Dermis microvascular lymphatic vessel endothelial cell (primary cell): ENCODE measurements at places on chromosomes 1 and 21. TPM values are rescaled to one million over a fixed set of nuclear protein-coding genes. Genes with fewer than 3 reads are reported as not detected.

- DNase-seq, result no peak
These were observed 78.4 kb upstream of the KCNA3 start for GRCh38 chr1:110752941-110753725.

GRCh38 chr1:54252371-54252936 is 52.5 kb downstream of the MRPL37 start:
- DNase-seq, result no peak

- no peak for DNase-seq
These were observed 2.3 kb downstream of the ARF1 start for GRCh38 chr1:228084797-228085196.

- no peak for DNase-seq
These were observed 116.2 kb downstream of the FOXD2 start for GRCh38 chr1:47554082-47554481.

GRCh38 chr1:220296981-220297380 is 24.7 kb upstream of the RAB3GAP2 start:
- no peak for DNase-seq

DNA sequence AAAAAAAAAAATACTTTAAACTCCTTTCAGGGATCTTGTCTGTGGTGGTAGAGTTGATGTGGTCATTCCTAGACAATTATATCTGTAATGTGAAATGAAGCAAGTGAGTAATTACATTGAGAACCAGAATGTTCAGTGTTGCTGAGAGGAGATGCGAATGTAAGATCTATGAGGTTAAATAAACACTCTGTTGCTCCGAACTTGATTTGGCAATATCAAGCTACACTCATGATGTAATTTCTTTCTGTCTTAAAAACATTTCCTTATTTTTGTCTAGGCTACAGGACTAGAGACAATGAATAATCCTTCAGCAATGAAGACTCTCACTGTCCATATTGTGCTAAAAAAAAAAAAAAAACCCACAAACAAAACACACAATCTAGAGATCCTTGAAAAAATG is 63.1 kb upstream of the IGSF5 start:
- no peak for DNase-seq

- DNase-seq, result no peak
These were observed 119.5 kb downstream of the TBX19 start for GRCh38 chr1:168400139-168400538.

- no peak for DNase-seq
These were observed 3.4 kb upstream of the CHI3L1 start for GRCh38 chr1:203189951-203190352.

GRCh38 chr1:69203166-69203565 is 364.6 kb upstream of the LRRC7 start:
- DNase-seq, result no peak

Gene WNT2B
- 0.51 and 1.0 TPM in 2 replicates for total RNA-seq

Gene MFSD2A
- 0.13 and 0.51 TPM in 2 replicates for total RNA-seq

Gene DPT
- total RNA-seq, result not detected in 2 replicates

Gene IVL
- not detected in 2 replicates for total RNA-seq

Gene AKR7A2
- total RNA-seq, result 49.7 and 67.5 TPM in 2 replicates

Gene MPL
- total RNA-seq, result 0.13 TPM in 2 replicates
